Lower lobe of right lung (tissue), 2 donors: ENCODE measurements at places on chromosomes 4 and X. TPM values are rescaled to one million over a fixed set of nuclear protein-coding genes. Genes with fewer than 3 reads are reported as not detected.

PWWP3B gene
- 0.44 TPM for total RNA-seq

DHRSX gene
- total RNA-seq: 31.9 TPM

BRCC3 gene
- 17.3 TPM for total RNA-seq

SRPK3 gene
- total RNA-seq: not detected

MAGEB2 gene
- total RNA-seq: not detected

NXF2B gene
- 1.0 TPM for total RNA-seq

HSD17B13 gene
- 4.2 TPM for total RNA-seq

TEX13D gene
- total RNA-seq: not detected

GRIA2 gene
- not detected for total RNA-seq

FAM47E gene
- total RNA-seq: 6.4 TPM

POLN gene
- 2.2 TPM for total RNA-seq

PHEX gene
- total RNA-seq: 2.7 TPM

HDX gene
- 3.2 TPM for total RNA-seq

ARAF gene
- total RNA-seq: 90.1 TPM

SLC25A43 gene
- total RNA-seq: 14.9 TPM

SPANXA2 gene
- total RNA-seq: not detected

PRRG1 gene
- 16.2 TPM for total RNA-seq

DKC1 gene
- total RNA-seq: 26.1 TPM

SPATA4 gene
- total RNA-seq: 1.2 TPM

CCDC160 gene
- total RNA-seq: 0.38 TPM

SMIM31 gene
- total RNA-seq: 0.83 TPM

GPR82 gene
- 0.65 TPM for total RNA-seq

GPR143 gene
- total RNA-seq: 0.47 TPM

XAGE2 gene
- total RNA-seq: 6.7 TPM

CYLC1 gene
- not detected for total RNA-seq

CEP135 gene
- total RNA-seq: 8.2 TPM

HTR2C gene
- not detected for total RNA-seq

HS6ST2 gene
- 0.92 TPM for total RNA-seq

IBSP gene
- total RNA-seq: not detected

KCND1 gene
- total RNA-seq: 1.8 TPM

AMBN gene
- total RNA-seq: not detected

FAM120C gene
- total RNA-seq: 9.0 TPM

CAPN6 gene
- total RNA-seq: not detected

GAB1 gene
- 63.3 TPM for total RNA-seq

TSPAN7 gene
- total RNA-seq: 54.6 TPM

GYPB gene
- not detected for total RNA-seq

CYP2U1 gene
- 11.0 TPM for total RNA-seq

SCFD2 gene
- 13.2 TPM for total RNA-seq

SYP gene
- 4.2 TPM for total RNA-seq

AADAT gene
- 4.9 TPM for total RNA-seq

ABCG2 gene
- 9.1 TPM for total RNA-seq

SLC9B2 gene
- total RNA-seq: 5.5 TPM

PLXNB3 gene
- 4.6 TPM for total RNA-seq

OPN1MW gene
- total RNA-seq: not detected

MGARP gene
- total RNA-seq: not detected

CHRDL1 gene
- 60.6 TPM for total RNA-seq

PYURF gene
- total RNA-seq: 57.6 TPM

BMX gene
- total RNA-seq: 3.0 TPM

NPY1R gene
- 1.9 TPM for total RNA-seq

TRMT44 gene
- 23.9 TPM for total RNA-seq

HSPA4L gene
- 3.0 TPM for total RNA-seq

RPS6KA6 gene
- total RNA-seq: 1.9 TPM

ASB9 gene
- 6.0 TPM for total RNA-seq

SFRP2 gene
- 39.5 TPM for total RNA-seq
